Hepatocyte (in vitro differentiated cells): ENCODE measurements at places on chromosomes 13 and 19.
A peak's percentile ranks its signal among the peaks of the same experiment; 100 is the strongest.

DNA sequence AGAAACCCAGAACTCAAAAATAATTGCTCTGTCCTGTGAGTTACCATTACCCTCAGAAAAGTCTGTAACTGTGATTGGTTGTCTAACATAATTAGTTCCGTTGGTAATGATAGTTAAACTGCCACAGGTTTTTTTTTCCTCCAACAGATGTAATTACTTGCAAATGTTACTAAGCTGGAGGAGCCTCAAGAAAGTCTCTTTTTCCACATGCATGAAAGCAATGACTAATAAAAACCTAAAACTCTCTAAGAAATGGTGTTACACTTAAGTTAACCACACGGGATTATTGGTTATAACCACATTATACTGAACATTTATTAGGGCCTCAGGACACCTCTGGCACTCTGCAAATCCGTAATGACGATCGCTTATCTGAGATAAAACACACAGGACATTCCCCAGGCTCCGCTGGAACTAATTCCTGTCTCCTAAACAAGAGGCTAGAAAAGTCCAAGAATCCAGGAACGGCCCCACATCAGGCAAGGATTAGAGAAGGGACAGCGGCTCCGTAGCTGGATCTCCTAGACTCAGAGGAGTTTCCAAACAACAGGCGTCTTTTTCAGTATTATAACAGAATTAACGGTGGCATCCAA lies 753 bp downstream of the ZNF235 start:
- H3K27ac ChIP-seq: peak overlapping the region; percentile 75
- no peaks in the 10 kb centered on the region for H3K27me3 ChIP-seq

DNA sequence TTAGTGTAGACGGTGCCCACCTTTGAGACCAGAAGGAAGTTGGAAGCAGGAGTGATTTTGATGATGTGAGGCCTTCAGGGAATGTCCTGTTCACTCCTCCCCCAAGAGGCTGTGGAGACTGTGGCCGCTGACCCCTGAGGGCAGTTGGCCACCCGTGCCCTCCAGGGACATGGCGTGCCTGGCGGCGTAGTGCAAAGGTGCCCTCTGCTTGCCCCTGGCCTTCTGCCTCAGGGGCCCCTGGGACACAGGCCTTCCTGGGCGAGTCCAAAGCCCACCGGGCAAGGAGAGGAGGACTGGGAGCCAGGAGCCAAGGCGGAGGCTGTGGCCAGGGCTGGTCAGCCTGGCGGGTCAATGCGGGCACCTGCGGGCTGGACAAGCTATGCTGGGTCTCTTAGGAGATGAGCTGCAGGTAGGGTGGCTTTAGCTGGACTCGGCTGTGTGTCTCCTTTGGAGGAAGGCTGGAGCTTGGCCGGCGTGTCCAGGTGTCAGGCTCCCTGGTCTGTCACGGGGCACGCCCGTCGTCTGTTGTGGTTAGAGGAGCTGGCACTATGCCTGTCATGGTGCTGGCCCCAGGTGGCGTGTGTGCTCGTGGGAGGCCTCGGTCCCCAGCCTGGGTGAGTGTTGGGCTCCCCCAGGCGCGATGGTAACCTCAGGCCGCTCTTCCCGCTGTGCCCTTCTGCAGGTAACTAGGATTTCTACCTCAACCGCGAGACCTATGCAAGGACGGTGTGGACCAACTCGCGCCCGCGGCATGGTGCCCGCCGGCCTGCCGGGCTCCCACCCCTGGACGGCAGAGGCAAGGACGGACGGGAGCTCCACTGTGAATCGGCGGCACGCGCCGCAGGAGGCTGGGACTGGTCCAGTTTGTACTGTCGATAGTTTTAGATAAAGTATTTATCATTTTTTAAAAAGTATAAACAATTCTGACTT lies 6.8 kb downstream of the PLEKHJ1 start:
- no peak overlapping the region for H3K27ac ChIP-seq
- H3K36me3 ChIP-seq: no peaks in the 10 kb centered on the region
- H3K4me1 ChIP-seq: peaks cover 2% of the 10 kb centered on the region
- no peak overlapping the region for H3K4me3 ChIP-seq
- no peak for DNase-seq
- H3K27me3 ChIP-seq: no peaks in the 10 kb centered on the region

DNA sequence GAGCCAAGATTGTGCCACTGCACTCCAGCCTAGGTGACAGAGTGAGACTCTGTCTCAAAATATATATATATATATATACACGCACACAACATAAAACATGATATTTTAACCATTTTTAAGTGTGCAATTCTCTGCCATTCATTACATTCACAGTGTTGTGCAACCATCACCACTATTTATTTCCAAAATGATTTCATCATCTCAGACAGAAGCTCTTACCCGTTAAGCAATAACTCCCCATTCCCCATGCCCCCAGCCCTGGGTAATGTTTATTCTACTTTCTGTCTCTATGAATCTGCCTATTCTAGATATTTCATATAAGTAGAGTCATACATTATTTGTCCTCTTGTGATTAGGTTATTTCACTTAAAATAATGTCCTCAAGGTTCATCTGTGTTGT lies 20.3 kb downstream of the WDR88 start:
- no peak overlapping the region for H3K27ac ChIP-seq
- no peak overlapping the region for H3K4me3 ChIP-seq
- H3K36me3 ChIP-seq: no peaks in the 10 kb centered on the region
- no peak for DNase-seq
- no peaks in the 10 kb centered on the region for H3K27me3 ChIP-seq
- H3K4me1 ChIP-seq: no peaks in the 10 kb centered on the region

GRCh38 chr13:41780715-41781706 lies 179.9 kb downstream of the VWA8 start:
- H3K27ac ChIP-seq: peak overlapping the region; percentile 39
- DNase-seq: no peak
- H3K36me3 ChIP-seq: no peaks in the 10 kb centered on the region
- no peaks in the 10 kb centered on the region for H3K27me3 ChIP-seq
- H3K4me3 ChIP-seq: no peak overlapping the region

DNA sequence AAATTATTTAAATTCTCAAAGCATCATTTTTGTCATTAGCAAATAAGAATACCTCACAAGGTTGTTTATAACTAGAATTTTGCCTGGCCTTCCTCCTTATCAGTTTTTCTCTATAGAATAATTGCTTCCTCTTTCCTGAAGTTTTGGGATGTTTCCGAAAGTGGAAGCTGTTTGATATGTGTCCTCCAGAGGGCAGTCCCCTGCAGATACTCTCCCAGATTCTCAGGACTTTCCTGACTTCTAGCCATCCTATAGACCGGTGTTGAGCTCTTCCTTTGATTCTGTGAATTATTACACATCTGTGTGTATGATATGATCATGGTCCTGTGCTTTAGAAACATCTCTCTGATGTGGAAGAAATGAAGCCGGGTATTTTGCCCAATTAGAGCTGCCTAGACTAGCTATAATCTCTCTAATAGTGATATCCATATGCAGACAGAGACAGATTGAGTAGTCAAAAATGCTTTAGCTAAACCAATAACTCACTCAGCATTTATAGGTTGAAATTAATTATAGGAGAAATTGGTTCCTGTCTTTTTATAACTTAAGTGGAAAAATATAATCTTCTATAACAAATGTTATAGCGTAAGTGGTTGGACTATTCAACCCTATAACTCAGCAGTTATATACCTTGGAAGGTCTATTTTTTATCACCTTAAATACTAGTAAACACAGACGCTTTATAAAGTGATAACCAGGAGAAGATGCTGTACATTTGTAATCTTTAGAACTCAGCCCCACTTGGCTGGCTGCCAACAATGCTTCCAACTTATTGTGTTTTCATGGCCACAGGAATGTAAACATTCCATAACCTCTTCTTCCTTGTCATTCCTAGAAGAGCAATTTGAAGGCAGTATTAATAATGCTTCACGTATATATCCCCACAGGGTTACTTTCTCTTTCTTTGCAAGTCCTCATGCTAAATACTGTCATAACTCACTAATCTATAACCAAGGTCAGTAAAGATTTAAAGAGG lies 201.0 kb upstream of the RXFP2 start:
- H3K36me3 ChIP-seq: no peaks in the 10 kb centered on the region
- no peaks in the 10 kb centered on the region for H3K27me3 ChIP-seq
- peak; percentile 58 for DNase-seq
- H3K4me3 ChIP-seq: no peak overlapping the region

GRCh38 chr13:33016414-33017322 lies at the start of gene KL:
TSS of gene KL (plus strand) at chr13:33016423. CDS start at chr13:33016441, 18 bp downstream.
- peak within 1 kb of the TSS; percentile 13 for H3K4me3 ChIP-seq
- H3K4me1 ChIP-seq: peaks cover 6% of the 10 kb centered on the region
- DNase-seq: peak; percentile 37
- peaks cover 59% of the 10 kb centered on the region for H3K27me3 ChIP-seq

- H3K36me3 ChIP-seq: no peaks in the 10 kb centered on the region
- peaks cover 20% of the 10 kb centered on the region for H3K4me1 ChIP-seq
- no peak for DNase-seq
- H3K27ac ChIP-seq: no peak overlapping the region
- H3K4me3 ChIP-seq: no peak overlapping the region
- H3K27me3 ChIP-seq: no peaks in the 10 kb centered on the region
These were observed 5.1 kb downstream of the MYPOP start for GRCh38 chr19:45897261-45897812.

- H3K27ac ChIP-seq: peak overlapping the region; percentile 75
- H3K36me3 ChIP-seq: no peaks in the 10 kb centered on the region
- H3K4me1 ChIP-seq: peaks cover 20% of the 10 kb centered on the region
- no peaks in the 10 kb centered on the region for H3K27me3 ChIP-seq
- DNase-seq: no peak
These were observed 174.4 kb downstream of the DCT start for GRCh38 chr13:94305033-94305432.
